ENCODE measurements at places on chromosomes 3 and 15. TPM values are rescaled to one million over a fixed set of nuclear protein-coding genes. Genes with fewer than 3 reads are reported as not detected.

SCN5A gene
- under 0.01 TPM for total RNA-seq

TAGLN3 gene
- total RNA-seq = not detected

BFSP2 gene
- not detected for total RNA-seq

PDZRN3 gene
- 18.3 TPM for total RNA-seq

CPNE9 gene
- total RNA-seq = not detected

HYAL1 gene
- under 0.01 TPM for total RNA-seq

STRIT1 gene
- not detected for total RNA-seq

CHRM5 gene
- total RNA-seq = under 0.01 TPM

HRG gene
- total RNA-seq = not detected

SLC6A1 gene
- total RNA-seq = not detected

NMB gene
- 8.5 TPM for total RNA-seq

CPB1 gene
- 1.1 TPM for total RNA-seq

RARB gene
- 4.1 TPM for total RNA-seq

- peak; percentile 37 for DNase-seq
These were observed 35.5 kb downstream of the ZDHHC19 start for GRCh38 chr3:196175722-196176121.

- no peak for DNase-seq
These were observed 177.4 kb upstream of the LINGO1 start for GRCh38 chr15:77810130-77810571.

GRCh38 chr3:129539206-129539605, 3.8 kb upstream of the H1-8 start:
- no peak for DNase-seq

DNA sequence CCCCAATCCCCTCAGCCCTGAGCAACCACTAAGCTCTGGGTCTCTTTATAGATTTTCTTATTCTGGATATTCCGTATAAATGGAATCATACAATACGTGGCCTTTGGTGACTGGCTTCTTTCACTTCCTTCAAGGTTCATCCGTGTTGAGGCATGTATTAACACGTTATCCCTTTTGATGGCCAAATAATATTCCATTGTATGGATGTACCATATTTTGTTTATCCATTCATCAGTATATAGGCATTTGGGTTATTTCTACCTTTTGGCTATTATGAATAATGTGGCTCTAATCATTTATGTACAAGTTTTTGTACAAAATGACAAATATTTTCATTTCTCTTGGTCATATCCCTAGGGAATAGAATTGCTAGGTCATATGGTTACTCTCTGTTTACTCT, 284.4 kb downstream of the FAM43A start:
- no peak for DNase-seq

- DNase-seq = no peak
These were observed 144.6 kb upstream of the ZPLD1 start for GRCh38 chr3:102290241-102290640.

DNA sequence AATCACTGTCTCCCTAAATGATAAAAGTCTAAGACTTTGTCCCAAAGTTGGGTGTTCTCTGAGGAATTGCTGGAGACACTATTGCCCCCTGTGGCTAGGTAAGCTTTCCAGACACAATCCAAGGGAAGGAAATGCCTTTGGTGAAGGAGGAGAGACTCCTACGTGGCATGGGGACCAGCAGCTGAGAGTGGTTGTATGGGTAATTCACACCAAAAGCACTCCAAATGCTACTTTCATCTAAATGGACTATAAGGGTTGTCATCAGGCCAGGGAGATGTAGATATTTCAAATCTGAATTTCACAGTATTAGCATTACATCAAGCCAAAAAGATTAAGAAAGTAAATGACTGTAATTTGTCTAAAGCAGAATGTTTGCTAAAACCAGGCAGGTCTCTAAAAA, 400.8 kb upstream of the THBS1 start:
- DNase-seq = no peak

- no peak for DNase-seq
These were observed 150.5 kb upstream of the NPHP3 start for GRCh38 chr3:132872711-132873110.

- DNase-seq = no peak
These were observed 848 bp upstream of the GOLGA8B start for GRCh38 chr15:34584330-34584668.

GRCh38 chr3:49076646-49077045, 17.2 kb downstream of the QRICH1 start:
- no peak for DNase-seq

DNA sequence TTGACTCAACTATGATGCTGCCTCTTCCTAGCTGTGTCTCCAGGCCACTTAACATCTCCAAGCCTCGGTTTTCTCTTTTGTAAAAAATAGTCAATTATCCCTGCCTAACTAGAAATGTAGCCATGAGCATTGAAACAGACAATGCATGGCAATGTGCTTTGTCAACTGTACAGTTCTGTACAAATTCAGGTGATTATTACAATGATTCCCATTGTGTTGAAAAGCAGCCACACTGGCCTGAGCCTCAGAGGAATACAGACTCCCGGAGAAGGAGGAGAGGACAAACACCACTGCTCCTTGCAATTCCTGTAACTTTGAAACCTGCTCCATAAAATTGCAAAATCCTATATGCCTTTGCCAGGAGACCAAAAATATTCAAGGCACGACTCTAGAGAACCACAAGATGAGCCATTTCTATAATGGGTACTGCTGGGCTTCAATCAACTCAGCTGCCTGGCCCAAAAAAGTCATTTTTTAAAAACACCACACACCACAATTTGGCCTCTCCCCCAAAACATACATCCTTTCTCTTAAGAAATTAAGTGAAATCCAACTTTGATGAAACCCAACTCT, 28.6 kb downstream of the DAPK2 start:
- DNase-seq = peak; percentile 75

GRCh38 chr3:134033315-134033996, 3.7 kb upstream of the SLCO2A1 start:
- DNase-seq = no peak

GRCh38 chr3:11140713-11141104, 13.6 kb upstream of the HRH1 start:
- no peak for DNase-seq

GRCh38 chr3:189790658-189791057, 159.5 kb downstream of the TP63 start:
- DNase-seq = no peak

DNA sequence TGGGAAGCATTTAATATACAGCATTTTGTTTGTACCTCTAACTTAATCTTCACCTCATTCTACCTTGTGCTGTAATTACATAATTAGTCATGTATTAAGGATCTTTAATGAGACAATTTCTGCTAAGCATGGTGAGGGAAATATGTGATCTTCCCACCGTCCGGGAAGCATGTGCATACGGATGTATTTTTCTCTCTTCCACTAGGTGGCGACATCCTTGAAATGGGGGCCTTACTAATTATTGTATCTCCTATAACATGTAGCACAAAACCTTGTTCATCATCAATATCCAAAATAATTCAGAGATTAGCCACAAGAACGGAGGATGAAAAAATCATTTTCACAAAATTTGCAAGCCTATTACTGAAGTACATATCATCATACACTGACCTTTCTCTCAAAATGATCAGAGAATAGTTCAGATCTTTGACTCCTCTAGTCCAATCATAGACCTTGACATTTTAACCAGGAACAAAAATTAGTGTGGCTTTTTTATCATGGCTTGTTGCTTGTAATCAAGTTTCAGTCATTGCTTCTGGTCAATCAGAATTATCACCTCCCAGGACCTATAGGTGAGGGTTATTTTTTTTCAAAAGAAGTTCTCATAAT, 148.9 kb upstream of the GBE1 start:
- DNase-seq = no peak

DNA sequence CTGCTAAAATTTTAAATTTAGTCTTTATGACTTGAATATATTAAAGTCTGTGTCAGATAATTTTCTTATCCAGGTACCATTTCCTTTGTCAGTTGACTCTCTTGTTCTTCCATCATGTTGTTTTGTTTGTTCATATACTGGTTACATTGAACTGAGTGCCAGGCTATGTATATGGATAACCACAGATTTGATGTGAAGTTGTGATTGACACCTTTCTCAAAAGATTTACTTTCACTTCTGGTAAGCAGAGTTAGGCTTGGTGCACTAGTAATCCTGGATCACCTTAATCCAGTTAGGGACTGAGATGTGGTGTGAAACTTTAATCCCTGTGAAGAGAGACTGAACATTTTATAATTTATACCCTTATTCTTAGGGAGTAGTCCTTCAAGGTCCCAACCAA, 99.4 kb downstream of the ADAM10 start:
- no peak for DNase-seq

GRCh38 chr3:23653647-23654525, 151.9 kb upstream of the UBE2E1 start:
- no peak for DNase-seq

- peak; percentile 43 for DNase-seq
These were observed 110.3 kb upstream of the ALDH1A3 start for GRCh38 chr15:100769043-100769974.

- no peak for DNase-seq
These were observed 25.8 kb downstream of the KLHL6 start for GRCh38 chr3:183529717-183530116.

DNA sequence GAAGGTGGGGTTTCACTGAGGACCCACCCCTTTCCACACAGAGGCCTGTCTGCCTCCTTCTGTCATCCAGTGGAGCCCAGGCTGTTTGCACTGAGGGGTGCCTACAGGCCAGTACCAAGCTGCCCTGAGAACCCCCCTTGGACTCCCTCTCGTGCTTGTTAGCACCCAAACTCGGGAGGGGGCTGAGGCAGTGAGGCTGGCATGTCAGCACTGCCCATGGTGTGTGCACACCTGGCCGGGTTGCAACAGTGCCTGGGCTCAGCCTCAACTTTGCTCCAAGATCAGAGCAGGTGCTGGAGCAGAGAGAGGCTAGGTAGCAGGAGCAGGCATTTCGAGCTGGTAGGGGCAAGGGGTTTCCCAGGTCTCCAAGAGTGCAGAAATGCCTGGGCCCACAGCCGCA, 90.0 kb downstream of the PIK3R4 start:
- DNase-seq = no peak

DNA sequence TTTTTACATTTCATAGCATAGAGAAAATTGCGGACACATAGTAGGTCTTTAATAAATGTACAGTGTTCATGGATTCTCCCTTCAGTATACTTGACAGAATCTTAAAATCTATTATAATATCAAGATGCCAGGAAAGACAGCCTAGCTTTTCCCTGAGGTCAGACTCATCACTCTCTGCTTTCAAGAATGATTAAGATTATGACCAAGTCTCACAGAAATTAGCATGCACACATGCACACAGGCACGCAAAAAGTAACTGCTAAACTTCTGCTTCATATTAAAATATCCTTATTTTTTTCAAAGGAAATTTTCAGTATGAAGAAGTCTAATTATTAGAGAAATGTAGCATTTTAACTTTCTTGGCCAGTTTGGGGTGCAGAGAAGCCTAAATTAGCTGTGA, 493.8 kb upstream of the NECTIN3 start:
- DNase-seq = no peak

DNA sequence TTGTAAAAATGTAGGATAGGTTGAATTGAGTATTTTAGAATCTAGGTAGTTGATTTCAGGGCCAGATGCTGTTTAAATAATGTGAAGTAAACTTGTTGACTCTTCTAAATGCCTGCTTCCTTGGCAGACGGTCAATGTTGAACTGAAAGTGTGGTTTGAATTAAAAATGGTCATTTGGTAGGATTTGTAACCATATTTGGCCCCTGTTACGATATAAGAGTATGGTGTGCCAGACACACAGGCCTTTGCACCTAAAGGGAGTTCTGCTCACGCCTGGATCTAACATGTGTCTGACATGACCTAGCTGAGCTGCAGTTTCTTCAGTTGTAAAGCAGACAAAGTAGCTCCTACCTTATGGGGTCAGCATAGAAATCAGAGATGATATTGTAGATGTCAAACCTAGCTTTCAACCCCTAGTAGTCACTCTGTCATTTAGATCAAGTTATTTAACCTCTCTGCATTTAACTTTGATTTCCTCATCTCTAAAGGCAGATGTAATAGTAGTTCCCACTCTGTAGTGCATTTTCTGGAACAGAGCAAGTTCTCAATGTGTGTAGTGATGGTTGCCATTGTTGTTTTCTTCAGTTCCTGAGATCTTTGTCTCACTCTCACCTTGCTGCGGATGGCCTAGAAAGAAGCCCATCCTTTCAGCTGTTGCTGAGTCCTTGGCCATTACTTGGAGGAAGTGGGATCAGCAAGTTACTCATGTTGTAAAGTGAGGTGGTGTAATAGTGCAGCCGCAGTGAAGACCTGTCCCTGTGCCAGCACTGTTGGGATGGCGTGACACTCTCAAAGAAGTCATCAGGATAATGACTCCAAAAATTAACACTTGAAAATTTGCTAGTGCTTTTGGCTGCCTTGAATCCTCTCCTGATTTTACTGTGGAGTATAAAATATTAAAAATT, 90.2 kb downstream of the GHSR start:
- DNase-seq = no peak

DNA sequence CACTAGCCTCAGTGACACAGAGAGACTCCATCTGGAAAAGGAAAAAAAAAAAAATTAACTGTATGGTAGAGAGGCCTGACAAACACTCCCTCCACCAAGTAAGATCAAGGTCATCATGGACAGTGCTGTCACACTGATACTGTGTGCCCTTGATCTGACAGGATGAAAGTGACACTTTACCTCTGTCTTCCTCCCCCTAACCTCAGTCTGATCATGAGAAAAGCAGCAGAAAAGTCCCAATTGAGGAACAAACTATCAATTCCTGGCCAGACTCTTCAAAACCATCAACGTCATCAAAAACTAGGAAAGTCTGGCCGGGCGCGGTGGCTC, 26.7 kb downstream of the PGPEP1L start:
- DNase-seq = no peak

DNA sequence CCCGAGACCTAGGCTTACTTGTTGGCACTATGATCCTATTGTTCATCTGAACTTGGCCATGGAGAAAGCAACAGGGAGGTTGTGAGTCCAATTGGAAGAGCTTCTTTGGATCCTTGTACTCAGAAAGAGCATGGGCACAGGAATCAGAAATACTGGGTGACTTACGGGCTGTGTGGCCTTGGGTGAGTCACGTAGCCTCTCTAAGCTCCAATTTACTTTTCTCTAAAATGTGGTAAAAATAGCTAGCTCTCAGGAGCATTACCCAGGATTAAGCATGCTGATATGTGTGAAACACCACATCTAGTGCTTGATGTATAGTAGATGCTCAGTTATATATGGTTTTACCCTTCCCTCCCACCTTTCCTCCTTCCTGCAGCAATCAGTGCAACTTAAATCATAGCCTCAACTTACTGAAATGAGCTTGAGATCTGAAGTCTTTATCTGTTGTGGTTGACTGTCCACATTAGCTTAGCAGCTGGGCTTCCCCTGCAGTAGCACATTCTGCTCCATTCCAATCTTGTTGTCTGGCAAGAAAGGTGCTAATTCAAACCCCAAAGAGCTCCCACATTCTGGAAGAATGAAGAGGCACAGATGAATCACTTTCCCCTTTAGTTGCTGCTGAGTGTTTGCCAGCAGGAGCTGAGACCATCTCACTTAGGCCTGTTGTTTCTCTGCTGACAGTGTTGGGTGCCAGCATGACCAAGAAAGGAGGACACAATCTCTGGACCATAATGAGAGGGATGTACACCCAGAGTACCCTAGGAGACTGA, 299.1 kb upstream of the TRIM42 start:
- no peak for DNase-seq

GRCh38 chr3:193836511-193836910, 243.5 kb downstream of the OPA1 start:
- no peak for DNase-seq

GRCh38 chr15:63013052-63013808, 29.3 kb upstream of the TPM1 start:
- DNase-seq = peak; percentile 67

Data from osteoblast (primary cell).